Activated naive CD4-positive, alpha-beta T cell treated with anti-CD3 and anti-CD28 coated beads, Interleukin-2, amount 50 U/mL, for 16 hours (primary cell): ENCODE measurements at places on chromosomes 2 and 18.

DNA sequence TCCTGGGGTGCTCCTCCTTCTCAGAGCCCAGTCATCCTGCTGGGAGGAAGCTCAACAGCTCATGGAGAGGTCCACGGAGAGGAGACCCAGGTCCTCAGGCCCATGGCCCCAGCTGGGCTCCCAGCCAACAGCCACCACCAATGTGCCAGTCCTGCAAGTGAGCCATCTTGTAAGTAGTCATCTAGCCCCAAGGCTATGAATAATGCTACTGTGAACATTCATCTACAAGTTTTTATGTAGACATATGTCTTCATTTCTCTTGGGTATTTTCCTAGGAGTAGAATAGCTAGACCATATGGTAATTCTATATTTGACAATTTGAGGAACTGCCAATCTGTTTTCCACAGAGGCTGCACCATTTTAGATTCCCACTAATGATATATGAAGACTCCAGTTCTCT is 166.1 kb downstream of the MTCL1 start:
- no peak for DNase-seq

- no peak for DNase-seq
These were observed 33.1 kb downstream of the CHN1 start for GRCh38 chr2:174971868-174972781.

DNA sequence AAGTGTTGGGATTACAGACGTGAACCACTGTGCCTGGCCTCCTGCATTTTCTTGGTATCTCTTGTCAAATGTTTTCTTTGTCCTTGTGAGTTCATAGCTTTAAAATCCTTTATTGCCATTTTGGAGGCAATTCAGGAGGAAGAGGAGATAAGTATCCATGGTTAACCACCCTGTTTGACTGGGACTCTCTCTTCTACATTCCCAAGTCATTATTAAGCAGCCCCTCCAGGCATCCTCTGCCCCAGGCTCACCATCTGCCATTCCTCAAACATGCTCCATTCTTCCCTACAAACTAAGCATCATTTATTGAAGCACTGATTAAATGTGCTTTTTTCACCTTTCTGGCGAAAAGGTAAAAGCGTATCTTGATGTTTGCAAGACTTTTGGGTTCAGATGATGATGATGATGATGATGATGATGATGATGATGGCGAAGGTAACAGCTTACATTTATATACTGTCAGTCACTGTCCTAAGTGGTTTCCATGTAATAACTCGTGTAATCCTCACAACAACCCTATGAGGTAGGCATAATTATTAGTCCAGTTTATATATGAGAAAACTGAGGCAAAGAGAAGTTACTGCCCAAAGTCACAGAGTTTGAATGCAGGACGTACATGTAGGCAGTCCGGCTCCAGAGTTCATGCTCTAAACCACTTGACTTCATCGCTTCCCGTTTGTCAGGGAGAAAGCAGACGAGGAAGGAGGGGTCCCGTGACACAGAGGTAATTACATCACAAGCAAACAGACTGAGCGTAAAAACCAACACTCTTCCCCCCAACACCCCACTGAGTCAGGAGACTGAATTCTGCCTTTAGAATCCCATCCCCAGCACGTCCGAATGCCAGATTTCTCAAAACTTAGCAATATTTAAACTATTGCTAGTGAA is 69.7 kb upstream of the ACKR3 start:
- DNase-seq, result no peak

- no peak for DNase-seq
These were observed 1.8 kb upstream of the DRC1 start for GRCh38 chr2:26399771-26400376.

DNA sequence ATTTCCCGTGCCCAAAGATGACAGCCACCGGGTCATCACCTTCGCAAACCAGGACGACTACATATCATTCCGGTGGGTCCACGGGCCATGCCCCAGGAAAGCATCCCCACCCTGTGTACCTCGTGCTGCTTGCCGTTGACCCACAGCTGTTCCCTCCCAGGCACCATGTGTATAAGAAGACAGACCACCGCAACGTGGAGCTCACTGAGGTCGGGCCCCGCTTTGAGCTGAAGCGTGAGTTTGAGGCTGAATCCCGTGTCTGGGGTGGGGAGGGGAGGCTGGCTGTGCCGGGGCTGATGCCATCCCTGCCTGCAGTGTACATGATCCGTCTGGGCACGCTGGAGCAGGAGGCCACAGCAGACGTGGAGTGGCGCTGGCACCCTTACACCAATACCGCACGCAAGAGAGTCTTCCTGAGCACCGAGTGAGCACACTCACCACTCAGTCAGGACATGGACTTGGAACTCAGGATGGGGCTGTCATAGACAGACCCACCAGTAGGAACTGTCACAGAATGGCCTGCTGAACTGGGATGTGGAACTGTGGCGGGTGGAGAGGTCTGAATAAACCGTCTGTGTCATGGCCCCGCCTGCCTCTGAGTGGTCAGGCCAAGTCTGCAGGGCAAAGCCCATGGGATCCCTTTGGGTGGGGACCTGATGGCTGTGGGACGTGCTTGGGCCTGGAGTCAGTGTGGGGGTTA is 3.5 kb downstream of the IMP4 start:
- no peak for DNase-seq

GRCh38 chr2:156593594-156593921 is 157.4 kb downstream of the GPD2 start:
- no peak for DNase-seq

- no peak for DNase-seq
These were observed 187.1 kb downstream of the TCF4 start for GRCh38 chr18:55400590-55401541.

GRCh38 chr18:35455926-35456763 is 41.6 kb downstream of the INO80C start:
- no peak for DNase-seq

- no peak for DNase-seq
These were observed 11.7 kb downstream of the ACSL3 start for GRCh38 chr2:222872551-222872950.
